Right hindlimb (tissue), 1 donor: ENCODE measurements at places on chromosomes 1 and 21.

DNA sequence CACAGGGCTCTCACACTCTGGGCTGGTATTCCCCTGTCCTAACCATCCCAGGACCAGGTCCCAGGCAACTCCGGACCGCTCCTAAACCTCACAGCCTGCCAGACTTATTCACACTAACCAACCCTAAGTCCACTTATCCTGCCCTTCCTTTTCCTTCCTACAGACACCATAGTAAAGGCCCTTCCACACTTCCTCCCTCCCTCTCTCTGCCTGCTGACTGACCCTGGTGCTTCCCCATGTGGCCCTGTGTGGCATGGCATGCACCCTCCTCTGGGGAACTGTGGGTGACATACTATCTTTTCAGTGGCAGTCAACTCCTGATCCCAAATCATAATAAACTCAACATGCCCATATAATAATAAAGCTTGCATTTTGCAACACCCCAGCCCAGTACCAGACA is 155.1 kb upstream of the DNAH14 start:
- no peak for DNase-seq

- DNase-seq, result no peak
Observed at GRCh38 chr1:115408533-115408932, 70.5 kb upstream of the NGF start.

GRCh38 chr1:236808564-236809130 is 13.6 kb downstream of the MTR start:
- DNase-seq, result no peak

GRCh38 chr1:178881950-178882349 is 11.1 kb upstream of the ANGPTL1 start:
- no peak for DNase-seq

GRCh38 chr1:84145068-84145467 is 997 bp downstream of the PRKACB start:
- DNase-seq, result no peak

DNA sequence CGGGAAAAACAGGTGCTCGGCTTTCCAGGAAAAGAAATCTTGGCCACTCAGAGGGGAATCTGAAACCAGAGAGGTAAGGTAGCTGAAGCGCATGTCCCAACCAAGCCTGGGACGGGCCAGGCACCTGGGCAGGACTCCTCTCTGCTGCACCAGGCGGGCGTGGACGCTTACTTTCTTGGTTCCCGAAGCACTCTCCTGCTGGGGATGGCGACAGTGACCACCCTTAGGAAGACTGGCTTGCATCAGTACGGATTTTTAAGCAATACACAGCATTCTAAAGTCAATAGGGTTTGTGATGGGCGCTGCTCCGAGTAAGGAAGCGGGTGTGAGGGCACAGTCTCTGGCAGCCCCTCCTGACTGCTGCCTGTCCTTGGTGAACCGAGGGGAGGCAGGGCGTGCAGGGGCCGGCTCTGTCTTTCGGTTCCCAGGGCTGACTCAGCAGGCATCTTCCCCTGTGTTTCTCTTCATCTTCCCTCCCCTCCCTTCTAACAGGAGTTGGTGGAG is 74.9 kb upstream of the ANGPTL1 start:
- DNase-seq, result no peak

DNA sequence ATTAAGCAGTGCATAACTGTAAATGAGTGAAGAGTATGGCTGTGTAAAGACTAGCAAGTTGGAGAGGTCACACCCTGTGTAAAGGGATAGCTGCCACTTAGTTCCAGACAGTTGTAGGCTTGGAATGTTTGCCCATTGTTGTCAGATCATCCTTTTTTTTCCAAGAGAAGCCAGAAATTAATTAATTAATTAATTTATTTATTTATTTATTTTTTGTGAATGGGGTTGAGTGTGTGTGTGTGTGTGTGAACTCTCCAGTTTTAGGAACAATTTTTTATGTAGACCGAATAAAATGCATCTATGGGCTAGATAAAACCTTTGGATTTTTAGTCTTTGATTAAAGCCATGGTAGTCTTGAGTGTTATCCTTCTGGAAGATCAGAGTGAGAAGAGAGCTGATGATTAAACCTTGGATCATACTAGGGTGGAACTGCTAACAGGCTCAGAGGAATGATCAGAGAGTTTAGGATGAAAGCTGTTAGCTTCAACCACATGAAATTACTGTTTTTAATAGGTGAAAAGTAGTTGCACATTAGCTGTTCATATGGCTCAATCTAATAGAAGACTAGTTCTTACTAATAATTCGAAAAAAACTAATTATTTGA is 58.4 kb downstream of the OSBPL9 start:
- no peak for DNase-seq

GRCh38 chr1:240350910-240351331 is 259.2 kb downstream of the FMN2 start:
- DNase-seq, result no peak

- DNase-seq, result no peak
Observed at GRCh38 chr21:45102391-45102932, 28.1 kb downstream of the ADARB1 start.

- DNase-seq, result no peak
Observed at GRCh38 chr1:192284927-192285326, 31.9 kb upstream of the RGS21 start.

DNA sequence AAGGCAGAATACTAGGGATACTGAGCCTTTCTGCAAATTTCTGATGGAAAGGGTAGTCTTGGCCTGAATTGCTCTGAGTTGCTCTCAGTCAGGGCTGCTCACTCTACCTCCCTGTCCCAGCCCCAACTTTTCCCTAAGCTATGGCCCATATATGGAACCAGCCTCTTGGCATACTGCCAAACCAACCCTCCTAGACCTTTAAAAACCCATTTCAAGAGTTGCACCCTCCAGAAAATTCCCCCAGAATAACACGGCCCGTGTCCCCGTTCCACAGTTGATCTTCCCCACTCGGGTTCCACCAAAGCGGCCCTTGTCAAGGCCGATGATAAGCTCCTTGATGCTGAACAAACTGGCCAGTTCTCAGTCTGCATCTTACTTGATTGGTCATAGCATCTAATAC is 25.4 kb downstream of the SYT6 start:
- DNase-seq, result no peak

DNA sequence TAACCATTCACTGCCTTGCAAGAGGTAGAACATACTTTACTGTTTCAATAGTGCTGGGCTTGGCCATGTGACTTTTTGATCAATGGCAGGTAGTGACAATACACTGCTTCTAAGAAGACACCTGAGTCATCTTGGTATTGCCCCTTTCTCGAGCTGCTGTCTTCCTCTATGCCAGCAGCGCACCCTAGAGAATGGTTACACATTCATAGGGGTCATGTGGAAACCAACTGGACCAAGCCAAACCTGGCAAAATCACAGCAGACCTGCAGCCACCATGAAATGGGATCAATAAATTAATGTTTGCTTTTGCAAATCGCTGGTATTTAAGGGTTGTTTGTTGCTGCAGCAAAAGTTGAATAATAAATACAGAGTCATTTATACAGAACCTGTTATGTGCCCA is 122.3 kb downstream of the GRIK1 start:
- DNase-seq, result no peak

GRCh38 chr1:211843018-211843417 is 12.5 kb upstream of the LPGAT1 start:
- no peak for DNase-seq

- DNase-seq, result no peak
Observed at GRCh38 chr1:115678141-115678540, 36.4 kb downstream of the VANGL1 start.

- DNase-seq, result no peak
Observed at GRCh38 chr1:22778408-22778807, 67.8 kb downstream of the EPHB2 start.

DNA sequence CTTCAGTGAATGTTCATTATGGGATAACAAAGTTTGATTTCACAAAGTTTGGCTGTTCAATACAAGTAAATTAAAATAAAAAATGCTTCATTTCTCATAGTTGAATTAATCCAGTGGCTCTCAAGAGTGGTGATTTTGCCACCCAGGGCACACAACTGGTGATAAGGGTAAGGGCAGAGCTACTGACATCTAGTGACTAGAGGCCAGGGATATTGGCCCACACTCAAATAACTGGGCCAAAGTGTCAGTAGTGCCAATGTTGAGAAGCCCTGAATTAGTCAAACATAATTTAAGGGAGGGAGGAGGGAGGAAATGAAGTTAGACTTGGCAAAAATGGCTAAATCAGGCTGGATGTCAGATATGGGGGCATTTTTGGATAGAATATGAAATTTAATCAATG is 880.5 kb upstream of the ADGRL4 start:
- DNase-seq, result no peak

DNA sequence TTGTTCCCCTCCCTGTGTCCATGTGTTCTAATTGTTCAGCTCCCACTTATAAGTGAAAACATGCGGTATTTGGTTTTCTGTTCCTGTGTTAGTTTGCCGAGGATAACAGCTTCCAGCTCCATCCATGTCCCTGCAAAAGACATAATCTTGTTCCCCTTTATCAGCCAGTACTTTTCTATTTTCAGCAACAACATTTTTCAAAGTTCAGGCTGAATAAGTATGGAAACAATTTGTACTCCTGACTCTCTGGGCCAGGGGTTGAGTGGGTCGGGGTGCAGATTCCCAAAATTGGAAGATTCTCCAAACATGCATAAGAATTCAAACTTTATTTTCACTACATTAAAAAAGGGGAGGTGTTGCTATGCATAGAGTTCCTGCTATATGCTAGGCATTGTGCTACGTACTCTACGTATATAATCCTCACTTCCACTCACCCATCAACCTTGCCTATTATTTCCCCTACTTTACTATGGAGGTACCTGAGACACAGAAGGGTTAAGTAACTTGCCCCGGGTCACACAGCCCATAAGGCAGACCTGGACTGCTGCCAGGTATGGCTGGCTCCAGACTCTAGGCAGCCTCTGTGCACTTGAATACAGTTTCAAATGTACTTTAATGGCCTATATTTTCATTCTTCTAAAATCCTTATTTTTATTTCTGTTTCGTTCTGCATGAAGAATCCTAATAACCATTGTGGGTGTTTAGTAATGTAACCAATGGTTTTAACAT is 117.1 kb upstream of the C8B start:
- no peak for DNase-seq

GRCh38 chr21:37450445-37450941 is 83.9 kb downstream of the DYRK1A start:
- no peak for DNase-seq

GRCh38 chr1:227363825-227364224 is 45.5 kb upstream of the CDC42BPA start:
- no peak for DNase-seq

DNA sequence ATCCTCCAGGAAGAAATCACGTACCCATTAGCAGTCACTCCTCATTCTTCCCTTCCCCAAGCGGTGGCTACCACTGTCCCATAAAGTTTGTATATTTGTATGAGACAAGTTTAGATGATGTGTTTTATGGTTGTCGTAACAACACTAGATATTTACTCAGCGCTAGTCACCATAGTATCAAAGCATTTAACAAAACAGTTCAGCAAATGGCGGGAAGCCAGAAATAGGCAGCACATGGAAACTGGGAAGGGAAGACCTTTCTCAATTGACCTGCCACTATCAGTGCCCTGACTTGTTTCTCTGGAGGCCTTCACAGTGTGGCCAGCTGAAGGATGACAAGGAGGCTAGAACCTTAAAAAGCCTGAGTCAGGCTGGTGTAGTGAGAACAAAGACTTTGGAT is 31.1 kb downstream of the CNST start:
- DNase-seq, result peak; percentile 60

DNA sequence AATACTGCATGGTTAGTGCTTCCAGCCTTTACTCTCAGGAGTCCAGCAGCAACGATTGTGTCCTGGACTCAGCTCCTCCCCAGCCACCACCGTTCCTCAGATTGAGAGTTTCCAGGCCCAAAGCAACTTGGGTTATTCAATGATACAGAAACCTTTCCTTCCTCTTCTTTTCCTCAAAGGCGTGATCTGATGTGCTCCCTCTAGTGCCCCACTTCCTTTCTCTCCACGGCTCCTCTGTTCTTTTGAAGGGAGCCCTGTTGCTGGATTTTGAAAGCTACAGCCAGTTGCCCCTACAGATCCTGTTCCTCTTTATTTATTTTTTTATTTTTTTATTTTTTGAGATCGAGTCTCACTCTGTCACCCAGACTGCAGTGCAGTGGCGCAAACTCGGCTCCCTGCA is 14.1 kb downstream of the CRP start:
- DNase-seq, result no peak

GRCh38 chr1:29357452-29357851 is 121.1 kb downstream of the PTPRU start:
- DNase-seq, result no peak

GRCh38 chr1:235266967-235267366 is 61.0 kb downstream of the ARID4B start:
- DNase-seq, result no peak

DNA sequence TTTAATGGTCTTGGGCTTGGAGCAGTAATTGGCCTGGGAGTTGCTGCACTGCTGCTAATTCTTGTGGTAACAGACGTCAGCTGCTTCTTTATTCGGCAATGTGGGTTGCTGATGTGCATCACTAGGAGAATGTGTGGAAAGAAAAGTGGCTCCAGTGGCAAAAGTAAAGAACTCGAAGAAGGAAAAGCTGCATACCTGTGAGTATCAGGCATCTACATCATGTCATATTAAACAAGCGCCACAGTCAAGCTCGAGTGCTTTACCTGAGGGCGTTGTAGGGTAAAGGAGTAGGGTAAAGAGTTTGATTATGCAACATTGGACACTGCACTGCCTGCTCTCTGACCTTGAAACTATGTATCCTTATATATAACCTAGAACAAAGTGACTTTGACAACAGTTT is 510.6 kb downstream of the NCAM2 start:
- DNase-seq, result no peak

- DNase-seq, result peak; percentile 35
Observed at GRCh38 chr1:162942916-162943559, 82.1 kb upstream of the CCDC190 start.

GRCh38 chr21:27636656-27637055 is 669.8 kb upstream of the ADAMTS5 start:
- no peak for DNase-seq

GRCh38 chr1:66930823-66931174 is 6.0 kb downstream of the MIER1 start:
- no peak for DNase-seq

GRCh38 chr1:88421997-88422396 is 262.1 kb upstream of the PKN2 start:
- no peak for DNase-seq

DNA sequence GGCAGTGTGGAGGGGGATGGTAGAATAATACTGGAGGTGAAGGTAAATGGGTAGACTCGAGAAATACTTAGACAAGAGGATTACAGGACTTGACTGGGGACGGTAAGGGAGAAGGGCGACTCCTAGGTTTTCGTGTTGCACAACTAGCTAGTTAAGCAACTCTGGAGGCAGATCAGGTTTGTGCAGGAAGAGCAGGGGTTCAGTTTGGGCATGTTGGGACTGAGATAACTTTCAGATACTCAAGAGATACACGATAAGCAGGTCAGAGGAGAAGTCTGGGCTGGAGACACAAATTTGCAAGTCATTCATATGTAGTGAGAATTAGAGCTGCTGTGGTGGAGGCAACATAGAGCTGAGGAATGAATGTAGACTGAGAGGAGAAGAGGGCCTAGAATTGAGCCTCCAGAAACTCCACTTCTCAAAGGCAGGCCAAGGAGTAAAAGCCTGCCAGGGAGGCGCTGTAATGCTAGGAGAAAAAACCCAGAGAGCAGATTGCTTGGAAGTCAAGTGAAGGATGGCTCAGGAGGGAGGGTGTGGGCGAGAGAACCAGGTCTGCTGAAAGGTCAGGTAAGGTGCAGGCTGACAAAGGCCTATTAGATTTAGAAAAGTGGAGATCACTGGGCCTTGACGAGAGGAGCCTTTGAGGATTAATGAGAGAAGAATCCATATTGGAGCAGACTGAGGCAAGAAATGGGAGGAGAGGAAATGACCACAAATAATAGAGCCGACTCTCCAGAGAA is 20.8 kb downstream of the MAB21L3 start:
- no peak for DNase-seq
